ENCODE measurements at places on chromosomes 2 and 18. TPM values are rescaled to one million over a fixed set of nuclear protein-coding genes. Genes with fewer than 3 reads are reported as not detected.

DNA sequence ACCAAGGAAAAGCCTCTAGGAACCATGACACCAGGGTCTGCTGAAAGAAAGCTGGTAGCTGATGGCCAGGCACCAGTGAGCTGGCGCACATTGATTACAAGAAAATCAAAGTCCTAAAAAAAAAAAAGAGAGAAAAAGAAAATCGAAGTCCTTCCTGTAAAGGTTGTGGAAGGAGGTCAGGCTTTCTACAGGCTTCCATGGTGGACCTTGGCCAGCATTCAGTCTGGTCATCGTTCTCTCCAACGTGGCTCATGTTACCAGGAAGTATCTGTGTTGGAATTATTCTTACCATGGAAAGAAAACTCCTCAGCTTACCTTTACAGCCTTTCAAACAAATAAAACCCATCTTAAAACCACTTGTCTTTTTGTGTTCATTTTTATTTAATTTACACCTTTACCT is 65.6 kb downstream of the CYB5A start:
- no peaks in the 10 kb centered on the region for H3K27me3 ChIP-seq
- no peaks in the 10 kb centered on the region for H3K36me3 ChIP-seq
- DNase-seq: no peak
- H3K4me1 ChIP-seq: no peaks in the 10 kb centered on the region
- no peak overlapping the region for H3K27ac ChIP-seq

ANKRD62 gene
- not detected for polyA plus RNA-seq

- H3K4me3 ChIP-seq: no peak overlapping the region
- H3K27me3 ChIP-seq: no peaks in the 10 kb centered on the region
- H3K36me3 ChIP-seq: no peaks in the 10 kb centered on the region
These were observed 148.4 kb downstream of the ZNF516 start for GRCh38 chr18:76346490-76347130.

DYNAP gene
- polyA plus RNA-seq: not detected

- no peak for DNase-seq
- H3K36me3 ChIP-seq: no peaks in the 10 kb centered on the region
- no peak overlapping the region for H3K27ac ChIP-seq
- H3K27me3 ChIP-seq: no peaks in the 10 kb centered on the region
- peaks cover 9% of the 10 kb centered on the region for H3K4me1 ChIP-seq
- no peak overlapping the region for H3K4me3 ChIP-seq
These were observed 672.3 kb downstream of the ARHGAP15 start for GRCh38 chr2:143801561-143801960.

MEIS1 gene
- polyA plus RNA-seq: not detected

- H3K27me3 ChIP-seq: no peaks in the 10 kb centered on the region
- peaks cover 31% of the 10 kb centered on the region for H3K4me1 ChIP-seq
- no peaks in the 10 kb centered on the region for H3K36me3 ChIP-seq
- DNase-seq: peak; percentile 79
- no peak overlapping the region for H3K27ac ChIP-seq
These were observed 9.1 kb upstream of the MALT1 start for GRCh38 chr18:58662118-58662517.

- peak overlapping the region; percentile 5 for H3K27ac ChIP-seq
- DNase-seq: peak; percentile 8
- H3K27me3 ChIP-seq: no peaks in the 10 kb centered on the region
- no peaks in the 10 kb centered on the region for H3K4me1 ChIP-seq
These were observed 13.1 kb downstream of the CCDC68 start for GRCh38 chr18:54946149-54946581.

NYAP2 gene
- polyA plus RNA-seq: not detected

TMEM178A gene
- not detected for polyA plus RNA-seq

DNA sequence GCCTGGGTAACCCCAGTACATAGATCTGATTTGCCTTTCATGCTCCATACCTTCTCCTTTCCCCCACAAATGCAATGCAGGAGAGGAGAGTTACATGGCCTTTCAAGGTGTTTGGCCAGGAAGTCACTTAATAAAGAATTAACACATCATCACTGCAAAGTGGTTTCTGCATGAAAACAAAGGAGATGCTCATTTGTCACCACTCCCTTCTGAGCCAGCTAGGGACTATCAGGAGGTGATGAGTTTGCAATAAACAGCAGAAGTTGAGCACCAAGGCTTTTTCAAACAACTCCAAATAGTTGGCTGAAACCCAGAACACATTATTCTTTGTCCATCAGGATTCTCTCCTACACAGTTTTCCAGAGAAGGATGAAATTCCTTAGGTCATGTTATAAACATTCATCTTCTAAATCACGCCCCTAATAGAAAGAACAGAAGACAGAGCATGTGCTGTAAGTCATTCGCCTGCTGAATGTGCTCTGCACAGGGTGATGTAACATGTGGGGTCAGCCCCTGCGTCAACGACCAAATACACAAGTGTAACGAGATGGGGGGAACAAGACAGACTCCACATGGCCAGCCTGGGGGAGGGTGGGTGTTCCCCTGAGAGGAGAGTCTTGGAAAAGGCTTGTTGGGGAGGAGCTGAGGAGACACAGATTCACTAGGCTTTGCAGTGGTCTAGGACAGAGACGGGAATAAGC is 87.3 kb upstream of the RMDN2 start:
- H3K36me3 ChIP-seq: no peaks in the 10 kb centered on the region
- H3K27me3 ChIP-seq: no peaks in the 10 kb centered on the region

NCKAP5 gene
- polyA plus RNA-seq: 0.09 TPM

GRCh38 chr18:42412281-42412680 is 457.2 kb downstream of the PIK3C3 start:
- no peak for DNase-seq
- no peak overlapping the region for H3K4me3 ChIP-seq
- no peak overlapping the region for H3K27ac ChIP-seq
- no peaks in the 10 kb centered on the region for H3K36me3 ChIP-seq

DNA sequence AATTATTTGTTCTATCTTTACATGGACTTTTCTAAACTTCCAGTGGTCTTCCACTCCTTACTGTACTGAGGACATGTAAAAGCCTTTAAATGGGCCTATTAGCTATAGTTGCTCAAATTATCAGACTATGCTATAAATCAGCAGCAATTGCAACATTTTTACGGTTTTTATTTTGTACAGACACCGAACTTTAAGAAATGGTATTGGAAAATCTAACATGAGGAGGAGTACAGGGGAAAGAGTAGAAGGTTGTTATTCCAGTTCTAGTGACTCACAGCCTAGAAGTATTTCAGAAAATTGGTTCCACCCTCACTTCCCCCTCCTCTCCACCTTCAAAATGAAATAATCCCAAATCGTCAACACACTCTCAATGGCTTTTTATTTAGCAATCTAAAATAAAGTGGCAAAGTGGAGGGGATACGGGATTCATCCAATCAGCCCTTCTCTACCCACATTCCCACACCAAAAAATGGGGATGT is 1.1 kb downstream of the NCKAP1 start:
- peaks cover 13% of the 10 kb centered on the region for H3K4me1 ChIP-seq
- no peak overlapping the region for H3K27ac ChIP-seq
- DNase-seq: no peak
- peak overlapping the region; percentile 83 for H3K4me3 ChIP-seq
- no peaks in the 10 kb centered on the region for H3K36me3 ChIP-seq

DNA sequence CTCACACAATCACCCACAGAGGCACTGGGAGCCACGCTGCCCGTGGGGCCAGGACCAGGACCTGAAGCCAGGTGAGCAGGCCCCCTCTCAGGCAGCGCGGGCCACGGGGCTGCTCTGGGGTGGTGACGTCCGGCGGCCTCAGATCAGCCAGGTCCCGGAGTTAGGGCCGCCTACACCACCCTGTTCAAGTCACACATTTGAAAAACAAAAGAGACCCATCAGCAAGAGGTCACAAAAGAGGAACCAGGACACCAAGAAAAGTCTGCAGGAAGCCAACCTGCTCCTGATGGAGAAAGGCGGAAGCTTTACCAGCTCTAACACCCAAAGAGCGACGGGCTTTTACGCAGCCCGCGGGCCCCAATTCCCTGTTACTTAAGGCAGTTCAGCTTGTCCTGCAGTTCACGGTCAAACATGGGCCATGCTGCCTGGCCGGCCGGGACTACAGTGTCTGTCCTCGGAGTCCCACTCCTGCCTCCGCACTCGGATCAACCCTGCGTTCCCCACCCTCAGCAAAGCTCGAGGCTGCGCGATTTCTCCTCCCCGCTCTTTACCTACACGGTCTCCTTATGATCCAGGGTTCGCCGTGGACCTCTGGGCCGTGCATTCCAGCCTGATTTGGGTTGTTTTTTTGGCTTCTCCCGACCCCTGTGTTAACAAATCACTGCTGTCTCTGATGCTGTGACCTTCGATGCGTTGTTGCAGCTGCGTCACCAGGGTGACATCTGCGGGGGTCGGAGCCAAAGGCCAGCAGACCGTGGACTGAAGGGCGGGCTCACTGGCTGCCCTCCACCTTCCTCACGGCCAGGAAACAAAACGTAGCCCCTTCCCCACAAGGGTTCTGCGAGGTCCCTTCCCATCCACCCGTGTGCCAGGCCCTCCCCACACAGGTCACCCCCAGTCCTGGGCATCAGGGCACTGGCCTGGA is 31.0 kb downstream of the SNORC start:
- H3K4me1 ChIP-seq: no peaks in the 10 kb centered on the region
- no peak for DNase-seq
- H3K27me3 ChIP-seq: no peaks in the 10 kb centered on the region
- H3K36me3 ChIP-seq: no peaks in the 10 kb centered on the region
- no peak overlapping the region for H3K27ac ChIP-seq

MARS2 gene
- 22.4 TPM for polyA plus RNA-seq

- H3K36me3 ChIP-seq: no peaks in the 10 kb centered on the region
- H3K27ac ChIP-seq: no peak overlapping the region
- no peak for DNase-seq
- H3K4me1 ChIP-seq: no peaks in the 10 kb centered on the region
- H3K4me3 ChIP-seq: no peak overlapping the region
These were observed 441.8 kb downstream of the CDH2 start for GRCh38 chr18:27735117-27735516.

LRP2 gene
- not detected for polyA plus RNA-seq

DNA sequence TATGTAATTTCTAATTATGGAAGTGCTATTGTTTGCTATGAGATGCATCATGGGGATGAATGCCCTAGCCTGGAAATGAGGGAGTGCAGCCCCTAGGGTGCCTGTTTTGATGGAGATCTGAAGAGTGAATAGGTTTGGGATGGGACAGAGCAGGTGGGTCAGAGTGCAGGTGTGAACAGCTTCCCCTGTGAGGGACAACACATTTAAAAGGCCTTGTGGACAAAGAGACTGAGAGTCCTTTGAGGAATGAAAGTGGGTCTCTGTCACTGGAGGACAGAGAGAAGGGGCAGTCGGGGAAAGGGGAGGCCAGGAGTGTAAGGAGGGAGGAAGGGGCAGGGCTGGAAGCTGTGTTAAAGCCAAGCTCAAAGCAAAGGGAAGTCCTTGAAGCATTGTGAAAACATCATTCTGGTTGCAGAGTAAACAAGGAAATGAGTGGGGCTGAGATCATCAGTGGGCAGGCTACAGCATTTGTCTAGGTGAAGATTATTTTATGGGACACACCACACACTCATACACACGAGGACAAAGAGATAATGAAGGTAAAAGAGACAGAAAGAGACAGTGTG is 877.6 kb downstream of the SLC4A3 start:
- H3K4me3 ChIP-seq: no peak overlapping the region
- H3K4me1 ChIP-seq: no peaks in the 10 kb centered on the region
- DNase-seq: no peak
- no peaks in the 10 kb centered on the region for H3K27me3 ChIP-seq

GRCh38 chr2:239522002-239522739 is 121.4 kb upstream of the HDAC4 start:
- no peak overlapping the region for H3K4me3 ChIP-seq
- H3K27me3 ChIP-seq: no peaks in the 10 kb centered on the region

- no peaks in the 10 kb centered on the region for H3K36me3 ChIP-seq
- H3K27me3 ChIP-seq: no peaks in the 10 kb centered on the region
- no peak overlapping the region for H3K4me3 ChIP-seq
- H3K4me1 ChIP-seq: no peaks in the 10 kb centered on the region
- H3K27ac ChIP-seq: no peak overlapping the region
These were observed 165.7 kb upstream of the PXDN start for GRCh38 chr2:1910021-1910420.

GRCh38 chr2:121570036-121570666 is 39.5 kb downstream of the RNU4ATAC start:
- peak overlapping the region; percentile 13 for H3K27ac ChIP-seq
- H3K4me3 ChIP-seq: no peak overlapping the region
- peaks cover 6% of the 10 kb centered on the region for H3K36me3 ChIP-seq

DNA sequence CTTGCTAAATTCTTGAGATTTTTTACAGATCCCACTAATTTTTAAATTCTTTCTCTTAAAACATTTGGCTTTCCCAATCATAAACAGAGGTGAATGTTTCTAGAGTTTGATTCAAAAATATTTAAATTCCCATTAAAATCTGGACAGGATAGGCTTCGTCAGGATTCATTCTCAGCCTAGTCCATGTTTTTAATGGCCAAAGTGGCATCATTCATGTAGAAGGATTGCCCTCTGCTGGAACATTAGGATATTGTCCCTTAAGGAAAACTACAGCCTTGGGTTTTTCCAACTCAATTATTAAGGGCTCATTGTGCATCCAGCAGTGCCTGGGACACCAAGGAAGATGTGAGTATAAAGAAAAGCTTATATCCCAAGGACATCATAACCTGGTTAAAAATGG is 71.7 kb downstream of the TPGS2 start:
- no peak for DNase-seq
- H3K36me3 ChIP-seq: no peaks in the 10 kb centered on the region
- H3K4me1 ChIP-seq: no peaks in the 10 kb centered on the region
- no peak overlapping the region for H3K4me3 ChIP-seq

DNA sequence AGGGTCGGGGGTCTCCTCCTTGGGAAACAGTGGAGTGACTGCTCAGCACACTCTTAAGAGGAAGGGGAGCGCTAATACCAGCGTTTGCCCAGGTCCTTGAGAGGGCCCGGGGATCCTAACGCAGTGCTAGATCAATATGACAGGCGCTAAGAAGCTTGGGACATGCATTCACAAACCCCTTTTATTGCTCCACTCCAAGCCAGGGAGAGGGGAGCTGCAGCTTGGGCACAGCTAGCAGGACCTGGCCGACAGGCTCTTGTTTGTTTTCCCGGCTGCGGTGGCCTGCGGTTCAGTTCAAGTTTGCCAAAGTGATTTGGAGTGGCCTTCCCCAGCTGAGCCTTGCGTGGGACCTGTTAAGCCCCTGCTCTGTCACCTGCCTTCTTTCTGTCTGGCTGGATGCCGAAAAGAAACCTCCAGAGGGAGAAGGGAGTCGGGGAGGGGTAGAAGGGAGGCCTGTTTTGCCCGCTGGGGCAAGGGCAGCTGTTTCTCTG is 152.1 kb downstream of the GLI2 start:
- peaks cover 3% of the 10 kb centered on the region for H3K27me3 ChIP-seq
- no peaks in the 10 kb centered on the region for H3K4me1 ChIP-seq
- no peaks in the 10 kb centered on the region for H3K36me3 ChIP-seq

GRCh38 chr2:165969227-165969626 is 15.7 kb upstream of the TTC21B start:
- DNase-seq: no peak
- H3K27ac ChIP-seq: no peak overlapping the region
- no peaks in the 10 kb centered on the region for H3K4me1 ChIP-seq
- H3K4me3 ChIP-seq: no peak overlapping the region

NPHP1 gene
- polyA plus RNA-seq: 3.5 TPM

MALT1 gene
- 31.2 TPM for polyA plus RNA-seq

DNA sequence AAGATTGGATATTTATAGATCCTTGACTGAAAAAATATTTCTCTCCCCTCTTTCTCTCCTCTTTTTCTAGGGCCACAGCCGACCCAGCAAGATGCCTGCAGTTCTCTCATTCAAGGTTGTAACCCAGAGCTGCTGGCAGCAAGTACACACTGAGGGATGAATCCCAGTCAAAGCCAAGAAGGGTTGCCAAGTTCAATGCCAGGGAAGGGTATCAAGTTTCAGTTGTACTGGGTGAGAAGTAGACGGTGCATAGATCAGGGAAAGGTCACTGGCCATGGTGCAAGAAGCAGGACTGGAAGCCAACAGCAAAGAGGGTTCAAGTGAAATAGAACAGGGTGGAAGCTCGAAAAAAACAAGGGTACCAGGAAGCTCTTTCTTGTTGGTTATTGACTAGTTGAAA is 170.2 kb downstream of the NRP2 start:
- no peaks in the 10 kb centered on the region for H3K36me3 ChIP-seq
- H3K27me3 ChIP-seq: no peaks in the 10 kb centered on the region
- H3K4me3 ChIP-seq: no peak overlapping the region
- H3K4me1 ChIP-seq: no peaks in the 10 kb centered on the region
- H3K27ac ChIP-seq: no peak overlapping the region
- no peak for DNase-seq

All from GM12878 (cell line).